ENCODE measurements at places on chromosomes 4 and X.

GRCh38 chrX:55240788-55241340 lies 20.7 kb downstream of the PAGE5 start:
- DNase-seq, result no peak

- DNase-seq, result no peak
Measured at GRCh38 chr4:44725726-44726037, 674 bp downstream of the GNPDA2 start.

GRCh38 chrX:10022580-10023245 lies 55.6 kb downstream of the CLDN34 start:
- DNase-seq, result no peak

DNA sequence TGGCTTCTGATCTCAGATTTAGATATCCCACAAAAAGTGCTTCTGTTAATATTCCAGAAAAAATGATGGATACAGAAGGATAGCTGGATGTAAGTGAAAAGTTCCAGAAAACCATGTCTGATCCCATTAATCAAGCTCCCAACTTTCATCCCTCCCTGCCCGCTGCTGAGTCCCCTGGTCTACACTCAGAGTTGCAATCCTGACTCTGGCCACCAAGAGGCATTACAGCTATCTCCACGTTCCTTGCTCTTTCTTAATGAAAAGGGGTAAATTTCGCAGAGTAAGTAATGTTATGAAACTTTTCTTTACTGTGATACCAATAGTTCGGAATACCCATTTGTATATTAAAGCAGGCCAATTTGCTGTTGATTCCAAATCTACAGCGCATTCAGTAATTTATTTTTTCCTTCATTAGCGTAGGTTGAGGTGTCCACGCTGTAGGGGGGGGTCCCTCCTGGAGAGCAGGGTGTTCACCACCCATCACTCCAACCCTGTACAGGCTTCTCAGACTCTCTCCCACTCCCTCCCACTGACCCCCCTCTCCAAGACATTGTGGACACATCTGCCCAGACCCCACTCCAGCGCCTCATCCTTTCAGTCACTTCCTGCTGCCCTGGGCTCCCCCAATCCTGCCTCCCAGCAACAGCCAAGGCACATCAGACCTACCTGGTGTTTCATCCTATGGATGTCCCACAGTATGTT lies 55.1 kb downstream of the RAB40A start:
- DNase-seq, result peak; percentile 56

GRCh38 chr4:5465956-5466355 lies 242.4 kb downstream of the EVC2 start:
- no peak for DNase-seq

DNA sequence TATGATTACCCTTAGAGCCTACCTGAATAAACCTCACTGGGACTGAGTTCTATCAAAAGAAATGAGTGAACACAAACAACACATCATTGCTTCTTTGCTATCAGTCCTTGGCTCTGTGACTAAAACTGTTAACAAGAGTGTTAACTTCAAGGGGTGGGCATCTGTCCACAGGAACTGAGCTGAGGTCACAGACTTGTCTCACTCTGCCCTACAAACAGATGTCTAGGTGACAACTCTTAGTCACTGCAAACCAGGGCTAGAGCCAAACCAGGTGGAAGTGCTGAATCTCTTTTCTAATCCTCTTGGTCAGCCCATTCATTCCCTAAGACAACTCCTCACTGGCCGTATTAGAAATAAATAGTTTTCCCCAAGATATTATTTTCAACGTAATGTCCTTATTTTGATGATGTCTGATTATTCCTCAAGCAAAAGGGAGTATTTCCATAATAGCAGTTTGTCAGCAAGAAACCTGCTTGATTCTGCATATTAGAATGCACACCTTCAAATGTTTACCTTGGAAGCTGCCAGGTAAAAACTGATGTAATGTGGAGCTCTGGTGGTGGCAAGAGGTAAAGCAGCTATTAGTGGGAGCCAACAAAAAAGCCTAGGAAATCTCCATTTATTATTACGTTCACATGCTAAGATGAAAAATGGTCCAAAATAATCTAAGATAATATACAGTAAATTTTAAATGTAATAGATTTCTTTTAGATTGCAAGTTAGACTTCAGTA lies 4.0 kb downstream of the COL25A1 start:
- peak; percentile 70 for DNase-seq

- no peak for DNase-seq
Measured at GRCh38 chr4:84875636-84876371, 90.7 kb downstream of the WDFY3 start.

DNA sequence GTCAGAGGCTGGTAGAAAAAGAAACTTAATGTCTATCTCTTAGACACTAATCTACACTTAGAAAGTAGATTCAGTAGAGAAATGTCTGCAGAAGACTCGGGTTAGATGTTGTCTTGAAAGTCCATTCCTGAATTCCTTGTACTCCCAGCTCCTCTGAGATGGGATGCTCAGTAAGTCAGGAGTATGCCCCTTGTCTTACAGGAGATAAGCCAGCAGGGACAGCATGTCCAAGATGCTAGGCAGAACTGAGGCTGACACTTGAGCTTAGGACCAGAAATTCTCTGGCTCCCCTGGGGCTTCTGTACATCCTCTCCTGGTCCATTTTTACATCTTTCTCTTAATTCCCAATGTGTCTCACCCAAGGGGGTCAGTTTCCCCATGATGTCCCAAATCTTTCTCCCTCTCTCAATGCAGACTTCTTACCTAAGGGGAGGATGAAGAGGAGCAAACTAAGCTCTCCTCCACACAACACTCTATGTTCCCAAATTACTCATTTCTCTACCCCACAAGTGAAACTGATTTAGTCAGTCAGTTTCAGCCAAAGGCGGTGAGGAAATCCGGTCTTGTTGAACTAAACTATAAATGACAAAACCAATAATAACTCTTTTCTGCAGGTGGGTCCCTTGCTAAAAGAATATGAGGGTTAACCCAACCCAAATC lies 558.2 kb upstream of the DIPK2B start:
- no peak for DNase-seq

- DNase-seq, result no peak
Measured at GRCh38 chr4:75909405-75909804, 7.2 kb upstream of the PPEF2 start.

DNA sequence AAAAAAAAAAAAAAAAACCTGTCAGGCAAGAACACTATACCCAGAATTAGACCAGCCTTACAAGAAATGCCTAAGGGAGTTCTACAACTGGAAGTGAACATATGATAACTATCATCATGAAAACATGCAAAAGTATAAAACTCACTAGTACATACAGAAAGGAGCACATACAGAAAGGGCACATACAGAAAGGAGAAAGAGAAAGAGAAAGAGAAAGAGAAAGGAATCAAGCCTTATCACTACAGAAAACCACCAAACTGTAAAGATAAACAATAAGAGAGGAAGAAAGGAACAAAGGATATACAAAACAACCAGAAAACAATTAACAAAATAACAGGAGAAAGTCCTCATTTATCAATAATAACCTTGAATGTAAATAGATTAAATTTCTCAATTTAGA lies 50.4 kb downstream of the PHKA1 start:
- DNase-seq, result no peak

- DNase-seq, result peak; percentile 94
Measured at GRCh38 chrX:41009850-41010846, 75.1 kb upstream of the USP9X start.

DNA sequence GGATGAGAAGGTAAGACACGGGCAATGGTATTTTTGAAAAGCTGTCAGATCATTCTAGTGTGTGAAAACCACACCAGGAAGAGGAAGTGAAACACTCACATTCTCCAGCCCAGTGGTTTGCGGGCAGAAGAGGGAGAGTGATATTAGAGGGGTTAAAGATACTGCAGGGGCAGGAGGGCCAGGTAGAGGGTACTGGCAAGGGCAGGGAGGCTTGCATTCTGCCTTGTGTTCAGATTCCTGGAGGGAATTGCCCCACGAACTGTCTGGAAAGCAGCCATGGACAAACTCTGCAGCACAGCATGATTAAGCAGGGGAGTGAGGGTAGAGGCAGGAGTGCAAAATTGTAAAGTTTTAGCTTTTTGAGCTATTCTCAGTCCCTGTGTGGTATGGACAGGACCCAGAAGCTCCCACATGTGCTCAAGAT lies 30.9 kb downstream of the NIPAL1 start:
- DNase-seq, result no peak

- no peak for DNase-seq
Measured at GRCh38 chr4:107877361-107877760, 52.6 kb downstream of the SGMS2 start.

DNA sequence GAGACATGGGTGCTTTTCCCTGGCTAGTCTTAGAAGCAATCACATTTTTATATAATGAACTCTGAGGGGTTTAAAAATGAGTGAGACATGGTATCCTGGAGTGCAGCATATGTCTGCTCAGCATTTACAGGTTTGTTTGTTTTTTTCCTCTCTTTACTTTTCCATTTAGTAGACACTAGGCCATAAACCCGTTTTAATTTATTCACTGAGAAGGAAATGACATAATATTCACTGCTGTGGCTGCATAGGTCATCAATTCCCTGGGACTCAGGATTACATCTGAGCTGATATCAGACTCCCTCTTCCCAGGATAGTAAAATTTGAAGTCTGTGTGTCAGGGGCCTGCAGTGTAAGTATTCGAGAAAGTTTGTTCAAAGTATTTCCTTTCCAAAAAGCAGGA lies 178.9 kb upstream of the SPRY1 start:
- DNase-seq, result no peak

- no peak for DNase-seq
Measured at GRCh38 chrX:7170898-7171297, 22.9 kb upstream of the PUDP start.

DNA sequence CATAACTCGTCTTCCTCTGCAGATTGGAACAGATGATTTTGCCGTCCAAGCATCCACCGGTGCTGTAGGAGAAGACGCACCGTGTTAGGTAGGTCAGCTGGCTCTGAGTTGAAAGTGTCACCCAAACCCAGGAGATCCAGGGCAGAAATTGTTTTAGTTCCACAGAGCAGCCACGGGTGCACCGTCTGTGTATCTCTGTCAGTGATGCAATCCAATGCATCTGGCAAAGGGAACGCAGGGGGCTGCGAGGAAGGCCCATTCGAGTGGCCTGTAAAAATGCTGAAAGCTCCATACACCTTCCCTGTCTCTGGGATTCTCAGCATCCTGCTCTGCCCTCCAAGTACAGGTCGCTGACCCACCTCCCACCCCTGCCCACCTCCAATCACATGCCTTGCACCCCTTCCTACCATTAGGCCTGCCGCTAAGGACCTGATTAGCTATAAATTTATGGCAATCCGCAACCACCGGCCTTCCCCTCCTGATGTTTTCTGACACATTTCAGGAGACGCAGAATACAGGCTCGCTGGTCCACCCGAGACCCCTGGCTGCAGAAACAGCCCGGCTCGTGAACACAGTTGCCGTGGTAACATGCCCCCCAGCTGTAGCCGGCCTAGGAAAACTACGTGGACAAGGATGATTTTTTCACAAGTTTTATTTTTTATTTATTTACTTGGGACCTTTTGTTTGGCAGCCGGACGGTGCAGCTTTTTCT lies 39.7 kb upstream of the SHOX start:
- DNase-seq, result no peak

GRCh38 chrX:39073131-39073530 lies 271.9 kb downstream of the MID1IP1 start:
- DNase-seq, result no peak

GRCh38 chr4:89056292-89056952 lies 563 bp downstream of the FAM13A start:
- no peak for DNase-seq

DNA sequence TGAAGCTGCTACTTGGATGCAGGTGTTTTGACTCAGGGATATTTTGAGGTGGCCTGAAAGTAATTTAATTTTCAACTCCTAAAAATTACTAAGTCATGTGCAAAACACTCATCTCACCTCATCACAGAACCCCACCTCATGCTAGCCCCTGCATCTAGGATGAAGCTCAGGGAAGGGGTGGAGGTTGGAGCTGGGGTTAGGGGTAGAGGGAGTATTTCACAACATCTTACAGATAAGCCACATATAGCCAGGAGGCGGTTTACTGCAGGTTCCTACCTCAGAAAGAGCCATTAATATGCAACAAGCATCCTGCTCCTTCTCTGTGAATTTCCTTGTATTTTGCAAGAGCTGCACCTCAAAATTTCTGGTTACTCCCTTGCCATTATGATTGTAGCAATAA lies 70.5 kb upstream of the TSPAN5 start:
- no peak for DNase-seq

DNA sequence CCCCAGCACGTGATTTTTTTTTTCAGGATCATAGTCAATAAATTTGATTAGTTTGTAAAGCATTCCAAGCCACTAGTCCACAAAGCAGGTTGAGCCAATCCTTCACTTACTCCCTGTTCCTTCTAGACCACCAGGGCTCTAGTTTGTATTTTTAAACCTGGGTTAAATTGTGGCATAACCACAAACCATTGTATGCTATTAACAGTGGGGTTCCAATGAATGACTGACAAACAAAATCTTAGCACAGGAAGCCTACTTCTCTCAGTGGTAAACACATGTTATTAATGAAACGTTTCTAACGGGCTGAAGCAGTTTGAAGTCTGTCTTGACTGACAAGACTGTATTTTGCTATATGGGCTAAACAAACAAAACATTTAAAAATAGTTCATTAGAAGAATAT lies 48.6 kb upstream of the GYPA start:
- DNase-seq, result peak; percentile 12

- DNase-seq, result peak; percentile 59
Measured at GRCh38 chrX:14032406-14032805, 2.7 kb upstream of the GEMIN8 start.
